ENCODE measurements at places on chromosomes 4 and X.

- DNase-seq, result no peak
These were observed 215.4 kb downstream of the IL1RAPL1 start for GRCh38 chrX:28802625-28803024.

DNA sequence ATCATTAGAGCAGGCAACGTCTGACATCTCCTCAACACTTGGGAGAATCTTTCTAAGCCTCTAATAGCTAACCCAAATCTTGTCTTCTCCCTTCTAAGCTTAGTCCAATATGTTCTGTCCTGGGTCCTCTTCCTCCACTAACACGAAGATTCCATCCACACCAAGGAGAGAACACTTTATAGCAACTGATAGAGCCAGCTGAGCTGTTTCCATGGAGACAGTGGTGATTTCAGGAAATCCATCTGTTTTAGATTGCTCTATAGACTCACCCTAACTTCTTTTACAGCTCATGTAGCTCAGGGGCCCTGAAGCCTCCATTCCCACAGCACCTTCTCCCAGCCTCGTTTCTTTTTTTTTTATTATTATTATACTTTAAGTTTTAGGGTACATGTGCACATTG lies 37.4 kb downstream of the SCD5 start:
- DNase-seq, result no peak

- no peak for DNase-seq
These were observed 10.1 kb downstream of the ELF4 start for GRCh38 chrX:130100180-130100579.

GRCh38 chr4:104795264-104795939 lies 300.7 kb upstream of the CXXC4 start:
- no peak for DNase-seq

- DNase-seq, result no peak
These were observed 2.8 kb downstream of the SH3D19 start for GRCh38 chr4:151322570-151322969.

Measured in NCI-H2107 (cell line).